ENCODE measurements at places on chromosomes 5 and 9.

DNA sequence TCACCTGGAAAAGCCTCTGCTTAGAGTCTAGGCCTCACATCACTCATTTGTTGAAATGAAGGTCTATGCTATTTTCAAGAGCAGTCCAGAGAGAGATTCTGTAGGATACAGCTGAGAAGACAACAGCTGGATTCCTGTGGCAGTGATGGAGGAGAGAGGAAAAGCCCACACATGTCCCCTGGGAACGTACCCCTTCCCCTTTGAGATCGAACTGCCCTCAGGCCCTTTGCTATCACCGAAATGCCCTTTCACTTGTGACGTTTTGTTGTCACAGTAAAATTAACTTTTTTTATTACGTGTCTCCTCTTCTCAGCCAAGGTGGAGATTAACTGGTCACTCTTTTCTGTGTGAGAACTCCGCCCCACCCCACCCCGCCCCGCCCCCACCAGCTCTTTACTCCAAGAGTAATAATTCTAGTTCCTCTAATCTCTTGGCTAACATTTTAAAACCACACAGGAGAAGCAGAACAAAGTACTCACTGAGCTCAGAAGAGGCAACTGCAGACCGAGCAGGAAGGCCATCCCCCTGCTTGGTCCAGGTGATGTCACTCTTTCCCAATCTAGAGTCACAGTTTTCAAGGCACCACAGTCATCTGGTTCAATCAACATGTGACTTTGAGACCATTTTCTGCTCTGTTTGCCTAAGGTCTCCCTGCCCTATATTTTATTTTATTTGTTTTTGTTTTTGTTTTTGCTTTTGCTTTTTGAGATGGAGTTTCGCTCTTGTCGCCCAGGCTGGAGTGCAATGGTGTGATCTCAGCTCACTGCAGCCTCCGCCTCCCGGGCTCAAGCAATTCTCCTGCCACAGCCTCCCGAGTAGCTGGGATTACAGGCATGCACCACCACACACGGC, 105.6 kb downstream of the SUSD1 start:
- no peak for DNase-seq

DNA sequence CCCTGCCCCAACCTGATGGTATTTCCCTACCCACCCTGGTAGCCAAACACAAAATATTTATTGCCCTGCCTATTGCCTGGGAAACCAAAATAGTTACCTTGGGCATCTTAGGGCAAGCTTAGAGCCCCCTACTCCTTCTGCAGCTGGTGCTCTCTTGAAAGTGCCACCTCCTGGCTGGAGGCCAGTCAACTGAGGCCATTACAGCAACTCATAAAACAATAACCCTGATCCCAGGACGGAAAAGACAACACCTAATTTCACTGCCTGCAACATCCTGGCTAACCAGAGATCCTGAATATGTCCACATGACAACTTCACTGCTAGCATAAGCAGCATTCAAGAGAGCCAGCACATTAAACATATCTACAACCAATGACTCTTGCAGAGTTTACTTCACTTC, 38.7 kb downstream of the MTAP start:
- DNase-seq = no peak

- DNase-seq = no peak
Measured at GRCh38 chr5:125526966-125527365, 780.5 kb upstream of the ZNF608 start.

- no peak for DNase-seq
Measured at GRCh38 chr5:135241536-135241935, 157.5 kb downstream of the MACROH2A1 start.

DNA sequence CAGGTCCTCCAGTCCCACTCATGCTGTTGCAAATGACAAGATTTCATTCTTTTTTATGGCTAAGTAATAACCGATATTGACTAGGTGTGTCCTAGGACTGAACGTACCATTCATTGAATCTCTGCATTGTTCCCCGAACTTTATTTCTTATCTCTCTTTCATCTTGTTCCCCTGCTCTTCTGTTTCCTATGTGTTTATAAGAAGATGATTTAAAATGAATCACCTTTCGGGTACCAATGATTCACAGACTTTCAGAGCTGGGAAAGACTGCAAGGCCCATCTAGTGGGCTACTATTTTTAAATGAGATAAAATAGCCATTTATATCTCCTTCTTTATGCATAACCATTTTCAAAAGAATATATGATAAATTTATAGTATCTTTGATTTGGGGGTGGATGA, 133.0 kb downstream of the CDH18 start:
- DNase-seq = no peak
